T-helper 1 cell (primary cell): ENCODE measurements at places on chromosomes 13 and 19.
A peak's percentile ranks its signal among the peaks of the same experiment; 100 is the strongest.

GRCh38 chr19:18815673-18816072, 16.1 kb upstream of the UPF1 start:
- no peak for DNase-seq

- DNase-seq: no peak
Measured at GRCh38 chr13:40366119-40366518, 300.3 kb downstream of the FOXO1 start.

DNA sequence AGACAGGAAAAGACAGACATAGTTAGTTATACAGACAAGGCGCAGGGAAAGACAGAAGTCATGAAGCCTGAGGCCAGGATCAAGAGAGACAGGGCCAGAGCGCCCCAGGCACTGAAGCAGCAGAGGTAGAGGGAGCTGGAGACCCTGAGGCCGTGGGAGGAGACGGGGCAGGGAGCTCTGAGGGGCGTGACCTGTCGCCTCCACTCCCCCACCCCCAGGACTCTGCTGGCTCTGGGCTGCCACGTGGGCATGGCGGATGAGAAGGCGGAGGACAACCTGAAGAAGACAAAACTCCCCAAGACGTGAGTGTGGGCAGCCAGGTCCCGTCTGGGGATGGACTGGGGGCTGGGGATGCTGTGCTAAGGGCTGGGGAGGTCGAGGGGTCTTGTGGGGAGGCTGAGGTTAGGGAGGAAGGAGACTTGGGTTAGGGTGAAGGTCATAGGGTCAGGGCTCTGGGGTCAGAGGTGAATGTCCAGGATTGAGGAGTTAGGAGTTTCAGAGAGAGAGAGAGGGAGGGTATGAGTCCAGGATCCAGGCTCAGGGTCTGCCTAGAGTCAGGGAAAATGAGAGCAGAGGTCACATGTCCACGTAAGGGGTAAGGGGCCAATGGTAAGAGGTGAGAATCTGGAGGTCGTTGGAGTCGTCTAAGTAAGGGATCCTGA, 31.1 kb downstream of the RYR1 start:
- DNase-seq: no peak

- peak; percentile 34 for DNase-seq
Measured at GRCh38 chr19:41426952-41427646, at the start of gene B3GNT8. TSS of gene B3GNT8 (minus strand) at chr19:41427374. CDS start at chr19:41426778, 596 bp downstream.

GRCh38 chr13:88617176-88617575, 946.0 kb downstream of the SLITRK5 start:
- no peak for DNase-seq

GRCh38 chr19:873561-874041, 14.1 kb downstream of the CFD start:
- DNase-seq: no peak

DNA sequence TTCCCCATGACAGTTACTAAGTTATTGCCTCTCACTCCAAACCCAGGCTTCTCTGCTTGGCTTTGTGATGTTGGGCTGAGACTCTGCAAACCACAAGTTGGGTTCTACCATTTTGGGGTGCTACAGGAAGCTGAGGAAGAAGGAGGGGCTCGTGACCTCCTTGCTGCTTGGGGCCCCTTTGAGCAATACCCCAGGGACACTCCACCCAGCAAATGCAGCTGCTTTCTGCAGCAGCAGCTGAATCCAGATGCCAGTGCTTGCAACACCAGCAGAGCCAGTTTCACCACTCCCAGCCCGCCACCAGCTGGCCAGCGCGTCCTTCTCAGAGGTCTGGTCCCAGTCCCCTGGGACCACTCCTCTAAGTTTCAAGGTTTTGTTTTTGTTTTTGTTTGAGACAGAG, 22.0 kb upstream of the UBAC2 start:
- no peak for DNase-seq

GRCh38 chr19:35458731-35459391, 10.8 kb downstream of the FFAR2 start:
- DNase-seq: no peak
